ENCODE measurements at places on chromosomes 16 and 17.

- DNase-seq: no peak
These were observed 45.5 kb downstream of the PEMT start for GRCh38 chr17:17545984-17546383.

DNA sequence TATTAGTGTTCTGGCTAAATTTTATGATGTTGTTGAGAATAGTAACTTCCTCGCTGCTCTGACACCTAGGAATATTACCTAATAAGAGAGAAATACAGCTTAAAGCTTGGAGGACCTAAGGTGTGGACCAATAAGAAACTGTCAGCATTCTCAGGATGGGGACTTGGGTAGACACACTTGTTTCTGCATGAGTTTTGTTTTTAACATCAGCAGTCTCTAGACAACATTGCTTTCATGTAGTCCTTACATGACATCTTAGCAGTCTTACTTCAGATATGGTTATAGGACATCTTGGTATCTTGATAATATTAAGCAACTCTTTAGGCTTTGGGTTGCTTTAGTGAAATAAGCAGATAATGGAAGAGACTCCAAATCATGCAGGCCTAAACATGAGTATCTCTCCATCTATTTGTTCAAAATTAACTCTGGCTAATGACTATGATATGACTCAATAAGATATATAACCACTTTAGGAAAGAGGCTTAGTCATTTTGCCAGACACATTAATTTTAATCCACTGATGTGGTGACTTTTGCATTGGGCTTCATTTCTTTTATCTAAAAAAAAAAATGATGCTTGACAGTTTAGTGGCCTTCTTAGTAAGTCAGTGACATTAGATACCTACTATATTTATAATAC is 84.5 kb downstream of the WNT3 start:
- no peak for DNase-seq

- DNase-seq: no peak
These were observed 1.5 kb downstream of the CFAP20 start for GRCh38 chr16:58127634-58128033.

DNA sequence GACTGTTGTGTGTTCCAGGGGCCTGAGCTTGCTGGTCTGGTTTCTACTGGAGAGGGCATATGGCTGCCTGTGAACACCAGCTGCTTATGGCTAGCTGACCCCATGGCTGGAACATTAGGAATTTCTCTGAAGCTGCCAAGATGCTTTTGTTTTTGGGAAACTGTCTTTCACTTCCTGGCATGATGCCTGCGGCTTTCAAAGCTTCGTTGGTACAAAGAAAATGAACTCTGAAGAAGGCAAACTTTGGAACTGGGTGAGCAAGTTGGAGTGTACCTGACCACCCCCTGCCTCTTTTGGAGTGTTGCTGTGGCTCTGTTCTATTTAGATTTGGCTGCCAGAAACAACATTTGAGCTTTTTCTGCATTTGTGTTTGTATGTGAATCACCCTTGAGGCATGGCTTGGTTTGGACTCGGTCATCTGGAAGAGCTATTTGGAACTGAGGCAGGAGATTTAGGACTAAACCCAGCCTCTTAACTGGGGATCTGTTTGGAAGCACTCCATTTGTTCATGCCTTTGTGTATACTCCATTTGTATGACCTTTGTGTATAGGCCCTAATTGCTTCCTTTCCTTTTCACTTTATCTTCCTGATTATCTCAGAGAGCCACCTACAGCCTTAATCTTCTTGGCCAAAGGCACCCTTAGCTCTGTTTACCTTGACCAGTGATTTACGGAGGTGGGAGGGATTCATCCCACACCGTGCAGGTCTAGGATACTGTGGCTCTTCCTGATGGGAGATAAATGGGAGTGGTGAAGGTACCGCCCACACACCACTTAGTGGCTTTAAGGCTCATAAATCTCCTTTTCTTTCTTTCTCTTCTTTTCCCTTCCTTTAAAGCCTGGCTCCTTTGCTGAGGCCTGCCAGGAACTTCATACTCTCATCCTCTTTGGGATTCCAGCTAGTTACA is 7.3 kb upstream of the CPHXL start:
- DNase-seq: no peak

- no peak for DNase-seq
These were observed 43.5 kb downstream of the SNX29 start for GRCh38 chr16:12020009-12020408.

- DNase-seq: no peak
These were observed 72.6 kb downstream of the TMEM100 start for GRCh38 chr17:55649957-55650597.

GRCh38 chr16:1030473-1030901 is 42.1 kb upstream of the SSTR5 start:
- DNase-seq: no peak

DNA sequence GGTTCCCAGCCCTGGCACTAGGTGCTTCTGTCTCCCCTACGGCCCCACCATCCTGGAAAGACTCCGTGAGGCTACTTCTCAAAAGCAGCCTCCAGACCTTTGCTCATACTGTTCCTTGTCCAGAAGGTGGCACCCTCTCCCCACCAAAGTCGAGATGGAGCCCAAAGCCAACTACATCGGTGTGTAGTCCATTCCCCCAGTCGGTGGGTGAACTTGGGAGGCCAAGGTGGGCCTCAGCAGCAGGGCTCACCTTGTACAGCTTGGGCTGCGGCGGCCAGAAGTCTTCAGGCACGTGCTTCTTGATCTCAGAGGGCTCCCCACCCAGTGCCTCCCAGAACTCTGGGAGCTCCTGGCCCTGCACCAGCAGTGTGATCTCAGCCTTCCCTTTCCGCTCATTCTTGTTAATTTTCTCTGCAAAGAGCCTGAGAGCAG is 10.2 kb downstream of the FLII start:
- peak; percentile 72 for DNase-seq

GRCh38 chr17:28511858-28512461 is 5.8 kb downstream of the FOXN1 start:
- no peak for DNase-seq

DNA sequence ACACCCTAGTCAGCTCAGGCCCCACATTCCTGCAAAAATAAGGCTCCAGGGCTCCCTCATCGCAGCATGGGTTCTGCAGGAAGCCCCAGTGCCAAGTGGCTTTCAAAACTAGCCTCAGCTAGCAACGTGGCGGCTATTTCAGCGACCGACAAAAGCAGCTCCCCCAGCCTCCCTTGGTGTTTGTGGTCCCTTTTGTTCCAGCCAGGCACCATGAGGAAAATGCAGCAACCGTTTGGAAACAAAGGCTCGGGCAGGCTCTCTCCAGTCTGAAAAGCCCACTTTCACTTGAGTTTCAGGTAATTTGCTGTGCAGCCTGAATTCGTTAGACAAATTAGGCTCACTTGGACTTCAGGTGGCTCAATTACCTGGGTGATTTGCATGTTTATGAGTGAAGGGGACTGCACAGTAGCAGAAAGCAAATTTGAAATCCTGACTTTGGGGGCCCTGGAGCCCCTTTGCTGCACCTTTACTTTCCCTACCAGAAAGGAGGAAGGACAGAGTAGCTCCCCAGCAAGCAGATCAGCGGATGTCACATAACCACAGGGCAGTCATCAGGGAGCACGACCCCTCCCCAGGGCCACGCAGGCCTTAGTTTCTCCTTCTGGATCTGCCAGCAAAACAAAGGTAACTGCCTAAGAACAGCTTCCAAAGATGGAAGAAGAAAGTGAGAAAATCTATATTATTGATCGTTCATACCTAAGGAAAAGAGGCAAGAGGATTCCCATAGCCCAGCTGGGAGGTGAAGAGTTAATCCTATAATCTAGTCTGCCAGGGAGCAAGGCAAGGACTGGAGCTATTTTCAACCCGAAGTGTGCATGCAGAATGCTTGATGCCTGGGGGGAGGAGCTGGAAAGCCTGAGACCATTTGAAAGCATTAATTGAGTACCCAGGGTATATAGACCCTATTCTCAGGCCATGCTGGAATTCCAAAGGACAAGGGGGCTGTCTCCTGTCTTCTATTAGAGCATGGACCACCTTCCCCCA is 143.1 kb upstream of the SDK2 start:
- no peak for DNase-seq

- DNase-seq: peak; percentile 66
These were observed 647 bp downstream of the UNK start for GRCh38 chr17:75785016-75785890.

GRCh38 chr17:50556803-50557202 is 3.7 kb upstream of the CACNA1G start:
- DNase-seq: no peak

- peak; percentile 8 for DNase-seq
These were observed 12.7 kb upstream of the STAC2 start for GRCh38 chr17:39238311-39238972.

DNA sequence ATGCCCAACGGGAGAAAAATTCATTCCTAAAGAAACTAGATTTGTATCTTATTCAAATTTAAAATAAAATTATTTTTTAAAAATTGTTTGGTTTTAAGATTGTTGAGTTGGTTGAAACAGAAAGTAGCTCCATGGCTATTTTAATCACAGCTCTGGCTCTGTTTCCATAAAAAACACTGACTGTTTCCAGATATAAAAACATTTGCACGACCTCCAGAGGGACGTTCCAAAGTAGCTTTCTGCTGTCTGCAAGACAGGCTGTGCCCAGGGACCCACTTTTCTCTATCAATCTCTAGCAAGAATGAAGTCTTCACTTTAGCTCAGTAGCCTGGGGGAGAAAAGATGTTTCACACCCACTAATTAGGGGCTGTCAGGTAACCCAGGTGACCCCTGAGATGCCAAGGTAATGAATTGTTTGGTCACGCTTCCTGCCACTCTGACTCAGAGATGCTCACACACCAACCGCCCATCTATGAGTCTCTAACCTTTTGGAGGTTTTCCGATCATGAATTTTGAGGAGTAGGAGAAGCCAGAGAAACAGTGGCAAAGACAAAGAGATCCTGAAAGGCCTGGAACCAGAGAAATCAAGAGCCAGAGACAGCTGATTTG is 220.1 kb upstream of the SOX9 start:
- no peak for DNase-seq

GRCh38 chr17:3003296-3004149 is 59.9 kb downstream of the OR1D5 start:
- no peak for DNase-seq

- no peak for DNase-seq
These were observed 159.7 kb downstream of the CEP112 start for GRCh38 chr17:66032082-66032712.

DNA sequence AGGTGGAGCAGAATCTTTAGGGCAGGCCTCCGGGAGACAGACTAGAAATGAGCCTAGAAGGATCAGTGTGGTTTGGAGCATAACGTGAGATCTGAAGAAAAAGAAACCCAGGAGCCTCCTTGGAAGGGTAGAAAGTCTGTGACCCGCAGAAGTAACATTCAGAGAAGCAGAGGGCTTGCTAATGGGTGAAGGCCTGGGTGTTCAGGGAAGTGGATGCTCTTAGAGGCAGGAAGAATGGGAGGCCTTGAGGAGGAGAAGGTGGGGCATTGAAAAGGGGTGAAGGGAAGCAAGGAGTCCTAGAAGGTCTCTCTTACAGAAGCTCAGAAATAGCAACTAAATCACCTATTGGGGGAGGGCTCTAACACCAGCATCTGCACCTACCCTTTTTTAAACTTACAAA is 20.3 kb downstream of the GPT2 start:
- DNase-seq: no peak

DNA sequence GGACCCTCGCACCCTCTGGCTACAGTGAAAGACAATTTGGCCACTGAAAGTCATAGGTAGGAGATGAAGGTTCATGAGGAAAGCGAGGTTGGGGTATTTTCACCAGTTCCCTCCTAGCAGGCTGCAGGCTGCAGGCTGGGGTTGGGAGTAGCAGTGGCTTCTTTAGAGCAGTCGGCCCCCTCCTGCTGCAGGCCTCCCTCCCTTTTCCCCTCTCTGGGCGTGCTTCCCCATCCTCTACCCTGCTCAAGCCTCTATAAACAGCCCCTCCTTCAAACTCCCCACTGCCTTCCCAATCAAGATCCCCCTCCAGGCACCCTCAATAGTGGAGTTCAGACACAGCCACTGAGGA is 41.8 kb downstream of the GAS7 start:
- DNase-seq: no peak

DNA sequence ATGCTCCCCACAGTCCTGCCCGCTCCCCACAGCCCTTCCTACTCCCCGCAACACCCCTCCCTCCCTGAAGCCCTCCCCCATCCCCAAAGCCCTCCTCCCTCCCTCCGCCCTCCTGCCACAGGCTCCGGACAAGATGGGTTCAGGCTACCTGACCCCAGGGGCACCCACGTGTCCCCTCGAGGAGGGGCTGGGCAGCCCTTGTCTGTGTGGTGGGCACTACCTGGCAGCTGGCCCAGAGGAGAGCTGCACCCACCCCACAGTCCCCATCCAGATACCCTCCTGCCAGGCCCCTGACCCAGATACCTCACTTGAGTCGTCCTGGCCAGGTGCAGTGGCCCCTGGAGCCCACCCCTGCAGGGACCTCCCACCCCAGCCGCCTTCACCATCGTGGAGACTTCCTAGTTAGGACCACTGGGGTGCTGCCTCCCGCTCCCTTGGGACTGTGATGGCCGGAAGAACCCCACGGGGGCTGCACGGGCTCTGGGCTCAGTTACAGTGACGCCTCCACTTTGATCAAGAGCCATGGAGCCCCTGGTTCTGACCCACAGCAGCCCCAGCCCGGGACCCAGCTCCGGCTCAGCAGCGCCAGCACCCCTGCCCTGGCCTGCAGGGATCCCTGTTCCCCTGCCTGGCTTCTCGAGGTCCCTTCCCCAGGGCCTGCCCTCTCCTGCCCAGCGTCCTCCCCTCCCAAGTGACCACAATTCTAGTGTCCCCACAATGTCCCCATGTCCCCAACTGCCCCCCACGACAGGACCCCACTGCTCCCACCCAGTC is 806 bp downstream of the PERCC1 start:
- DNase-seq: no peak

DNA sequence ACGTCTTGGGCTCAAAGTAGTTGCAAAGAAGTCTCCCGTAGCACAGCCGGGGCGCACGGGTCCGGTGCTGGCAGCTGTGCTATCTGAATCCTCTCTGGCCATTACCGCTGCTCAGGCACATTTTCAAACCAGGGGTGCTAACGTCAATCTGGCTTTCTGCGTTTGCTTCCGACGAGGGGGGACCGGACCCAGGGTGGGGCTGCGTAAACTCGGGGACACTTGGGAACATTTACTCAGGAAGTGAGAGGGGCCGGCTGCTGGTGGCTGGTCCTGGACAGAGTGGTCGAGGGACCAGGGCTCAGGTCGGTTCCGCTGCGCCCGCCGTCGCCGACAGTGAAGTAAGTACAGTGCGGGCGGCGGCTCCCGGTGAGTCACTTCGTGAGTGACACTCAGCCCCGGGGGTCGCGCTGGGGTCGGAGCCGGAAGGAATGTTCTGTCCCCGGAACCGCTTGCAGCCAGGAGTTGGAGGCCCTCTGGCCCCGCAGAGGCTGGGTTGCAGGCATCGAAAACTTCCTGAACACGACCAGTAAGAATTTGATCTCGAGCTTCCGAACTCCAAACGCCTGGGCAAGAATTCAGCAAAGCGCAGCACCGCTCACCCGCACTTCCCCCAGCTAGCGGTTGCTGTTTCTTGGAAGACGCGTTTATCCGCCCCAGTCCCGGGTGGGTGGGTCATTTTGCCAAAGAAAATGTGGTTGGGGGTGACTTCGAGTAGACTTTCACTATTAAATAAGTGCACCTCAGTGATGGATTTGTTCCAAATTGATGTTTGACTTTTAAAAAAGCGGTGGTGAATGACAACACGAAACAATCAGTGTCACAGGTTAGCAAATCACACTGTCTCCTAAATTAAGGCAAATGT is 1.4 kb upstream of the HS3ST3B1 start:
- no peak for DNase-seq
